IPS DF 6.9 (cell line): ENCODE measurements at places on chromosomes 13 and 19.

- no peak for DNase-seq
Measured at GRCh38 chr19:42497492-42498168, 30.7 kb downstream of the CEACAM1 start.

DNA sequence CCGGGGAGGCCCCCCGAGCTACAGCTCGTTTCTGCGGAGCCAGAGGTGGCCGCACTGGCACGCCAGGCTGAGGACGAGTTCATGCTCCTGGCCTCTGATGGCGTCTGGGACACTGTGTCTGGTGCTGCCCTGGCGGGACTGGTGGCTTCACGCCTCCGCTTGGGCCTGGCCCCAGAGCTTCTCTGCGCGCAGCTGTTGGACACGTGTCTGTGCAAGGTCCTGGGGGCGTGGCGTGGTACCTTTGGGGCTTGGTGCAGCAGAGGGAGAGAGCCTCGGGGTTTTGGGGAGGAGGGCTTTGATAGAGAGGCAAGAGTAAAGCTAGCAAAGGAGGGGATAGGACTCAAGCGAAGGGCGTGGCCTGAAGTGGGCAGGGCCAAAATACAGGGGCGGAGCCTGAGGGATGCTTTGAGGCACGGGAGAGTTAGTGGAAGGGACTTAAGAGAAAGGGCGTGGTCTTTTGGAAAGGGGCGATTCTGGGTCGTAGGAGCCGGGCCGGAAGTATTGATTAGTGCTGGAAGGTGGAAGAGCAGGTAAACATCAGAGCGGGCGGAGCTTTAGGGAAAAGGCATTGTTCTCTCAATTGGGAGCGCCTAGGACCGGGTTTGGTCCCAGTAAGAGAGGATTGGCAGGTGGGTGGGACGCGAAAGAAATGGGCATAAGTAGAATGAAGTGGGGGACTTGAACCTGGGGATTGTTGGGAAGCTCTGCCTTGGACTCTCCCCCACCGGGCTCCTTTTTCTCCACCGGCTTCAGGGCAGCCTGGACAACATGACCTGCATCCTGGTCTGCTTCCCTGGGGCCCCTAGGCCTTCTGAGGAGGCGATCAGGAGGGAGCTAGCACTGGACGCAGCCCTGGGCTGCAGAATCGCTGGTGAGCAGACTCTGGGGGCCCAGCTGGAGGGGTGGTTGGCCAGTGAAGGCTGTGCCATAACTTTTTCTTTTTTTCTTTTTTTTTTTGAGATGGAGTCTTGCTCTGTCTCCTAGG lies 1.2 kb downstream of the PPM1N start:
- DNase-seq = peak; percentile 99

GRCh38 chr19:58033741-58034476 lies at the start of gene ZSCAN1:
Gene ZSCAN1 (plus strand): TSS chr19:58034025. CDS start chr19:58037837, 3,812 bp downstream.
- DNase-seq = no peak

GRCh38 chr13:111460548-111461444 lies 140.4 kb downstream of the TEX29 start:
- DNase-seq = peak; percentile 35

- DNase-seq = no peak
Measured at GRCh38 chr19:7863157-7863970, 10.8 kb downstream of the PRR36 start.

GRCh38 chr13:27174766-27175455 lies 3.3 kb upstream of the USP12 start:
- DNase-seq = no peak

- no peak for DNase-seq
Measured at GRCh38 chr13:21330126-21330861, 128.8 kb downstream of the ZDHHC20 start.

DNA sequence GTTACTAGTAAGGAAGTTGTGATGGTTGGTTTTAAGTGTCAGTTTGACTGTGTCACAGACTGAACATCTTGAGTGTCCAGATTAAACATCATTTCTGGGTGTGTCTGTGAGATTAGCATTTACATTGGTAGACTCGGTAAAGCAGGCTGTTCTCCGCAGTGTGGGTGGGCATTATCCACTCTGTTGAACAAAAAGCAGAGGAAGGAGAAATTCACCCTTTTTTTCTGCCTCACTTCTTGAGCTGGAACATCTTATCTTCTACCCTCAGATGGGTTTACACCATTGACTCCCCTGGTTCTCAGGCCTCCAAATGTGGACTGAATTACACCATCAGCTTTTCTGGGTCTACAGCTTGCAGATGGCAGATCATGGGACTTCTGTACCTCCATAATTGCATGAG lies 63.7 kb upstream of the ZDHHC20 start:
- DNase-seq = no peak
